Naive B cell (primary cell): ENCODE measurements at places on chromosomes 6 and 20. TPM values are rescaled to one million over a fixed set of nuclear protein-coding genes. Genes with fewer than 3 reads are reported as not detected.

GRCh38 chr20:45092898-45093297, 8.0 kb downstream of the KCNS1 start:
- no peak for DNase-seq

- no peak for DNase-seq
These were observed 114.7 kb upstream of the BACH2 start for GRCh38 chr6:90411292-90411781.

- DNase-seq, result no peak
These were observed 17.9 kb upstream of the MICB start for GRCh38 chr6:31479933-31480535.

DNA sequence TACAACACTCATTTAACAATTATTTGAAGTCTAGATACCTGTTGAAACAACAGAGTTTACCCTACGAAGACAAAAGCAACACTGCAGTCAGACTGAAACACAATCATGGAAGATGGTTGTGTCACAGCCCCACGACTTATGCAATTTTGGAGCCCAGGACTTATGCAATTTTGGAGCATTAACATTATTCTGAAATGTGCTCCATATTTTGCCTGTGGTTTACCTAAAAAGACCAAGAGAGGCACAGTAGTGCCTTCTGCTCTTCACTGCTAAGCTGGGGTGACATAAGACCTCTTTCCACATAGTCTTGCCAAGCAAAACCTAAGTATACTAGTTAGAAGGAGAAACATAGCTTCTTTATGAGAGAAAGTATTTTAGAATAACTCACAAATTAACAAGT, 216.5 kb downstream of the PTPRK start:
- no peak for DNase-seq

- DNase-seq, result no peak
These were observed 39.3 kb downstream of the KLHL32 start for GRCh38 chr6:96963809-96964208.

GRCh38 chr6:16418151-16418550, 179.8 kb downstream of the GMPR start:
- DNase-seq, result no peak

GRCh38 chr6:152309648-152310047, 327.5 kb downstream of the SYNE1 start:
- DNase-seq, result no peak

DNA sequence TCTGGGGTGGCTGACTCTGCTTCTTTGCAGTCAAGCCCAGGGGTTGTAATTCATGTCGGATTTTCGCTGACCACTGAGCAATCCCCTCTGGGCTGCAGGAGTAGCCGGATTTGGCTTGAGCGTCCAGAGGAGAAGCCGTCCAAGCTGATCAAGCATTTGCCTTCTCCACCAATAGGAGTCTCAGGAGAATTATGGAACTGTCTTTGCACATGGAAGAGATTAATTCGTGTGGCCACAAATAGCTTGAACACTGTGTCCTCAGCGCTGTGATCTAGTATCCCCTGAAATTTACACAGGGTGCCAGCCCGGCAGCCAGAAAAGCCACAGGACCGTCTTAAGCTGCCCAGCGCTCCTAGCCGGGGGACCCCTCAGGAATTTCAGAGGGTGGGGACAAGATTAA, 37.1 kb downstream of the EYA2 start:
- DNase-seq, result no peak

GRCh38 chr20:14199111-14199510, 138.3 kb downstream of the FLRT3 start:
- DNase-seq, result no peak

- DNase-seq, result no peak
These were observed 593 bp downstream of the DNMT3B start for GRCh38 chr20:32762754-32763201.

DNA sequence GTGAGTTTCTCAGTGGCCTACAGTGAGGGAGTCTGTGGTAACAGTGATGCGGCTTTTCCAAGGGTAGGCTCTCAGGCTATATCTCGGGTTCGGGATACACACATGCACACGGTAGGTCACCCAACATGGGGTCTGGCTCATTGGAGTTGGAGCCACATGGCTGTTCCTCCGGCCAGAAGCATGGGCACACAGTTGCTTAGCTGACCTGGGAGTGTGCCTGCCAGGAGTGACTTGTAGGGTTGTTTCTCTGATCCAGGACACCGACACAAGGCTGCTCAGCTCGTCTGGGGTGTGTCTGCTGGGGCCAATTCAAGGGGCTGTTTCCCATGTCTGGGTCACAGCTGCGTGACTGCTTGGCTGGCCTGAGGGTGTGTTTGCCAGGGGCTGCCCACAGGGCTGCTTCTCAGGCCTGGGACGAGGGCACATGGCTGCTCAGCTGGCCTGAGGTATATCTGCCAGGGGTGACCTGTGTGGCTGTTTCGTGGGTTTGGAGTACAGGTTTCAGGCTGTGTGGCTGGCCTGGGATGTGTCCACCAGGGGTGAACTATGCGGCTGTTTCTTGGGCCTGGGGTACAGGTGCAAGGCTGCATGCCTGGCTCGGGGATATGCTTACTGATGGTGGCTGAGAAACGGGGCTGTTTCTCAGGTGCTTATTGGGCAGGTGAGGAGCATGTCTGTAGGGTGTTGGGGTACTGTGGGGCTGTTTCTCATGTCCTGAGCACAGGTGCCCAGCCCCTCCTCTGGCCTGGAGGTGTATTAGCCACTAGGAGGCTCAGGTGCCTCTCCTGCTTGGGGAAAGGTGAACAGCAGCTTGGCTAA, 15.2 kb downstream of the KIF25 start:
- no peak for DNase-seq

DNA sequence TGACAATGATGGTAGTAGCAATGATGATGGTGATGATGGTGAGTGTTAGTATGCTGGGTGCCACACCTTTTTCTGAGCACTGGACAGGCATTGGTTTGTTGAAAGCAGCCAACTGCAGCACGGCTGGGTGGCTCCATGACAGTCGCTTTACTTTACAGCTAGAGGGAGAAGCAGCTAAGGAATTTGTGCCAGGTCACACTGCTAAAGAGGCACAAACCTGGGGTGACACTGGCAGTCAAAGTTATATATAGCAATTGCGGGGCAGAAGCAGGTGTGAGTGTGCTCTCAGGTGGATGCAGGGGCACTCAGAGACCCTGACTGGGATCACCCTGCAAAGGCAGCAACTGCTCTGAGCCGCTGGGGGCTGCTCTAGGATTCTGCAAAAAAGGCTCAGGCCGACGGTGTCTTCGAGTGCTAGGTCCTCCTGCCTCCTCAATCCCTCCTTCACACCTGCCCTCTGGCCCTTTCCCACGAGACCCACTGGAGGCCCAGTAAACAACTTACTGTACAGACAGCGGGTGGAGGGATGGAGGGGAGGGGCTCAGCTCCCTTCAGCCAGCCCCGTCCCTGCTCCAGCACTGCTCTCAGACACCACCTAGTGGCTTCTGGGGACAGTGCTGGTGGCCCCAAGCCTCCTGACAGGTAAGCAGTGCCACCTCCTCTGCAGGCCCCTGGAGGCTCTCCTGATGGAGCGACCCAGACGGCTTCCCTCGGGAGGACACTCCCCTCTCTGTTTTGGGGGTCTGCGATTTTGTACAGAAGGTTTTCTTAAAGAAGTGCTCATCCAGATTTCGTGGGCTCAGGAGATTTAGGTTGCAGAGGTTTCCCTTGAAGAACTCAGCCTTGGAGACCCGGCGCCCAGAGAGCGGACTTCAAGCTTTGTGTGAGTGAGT, 4.4 kb upstream of the RPS21 start:
- DNase-seq, result peak; percentile 82

DNA sequence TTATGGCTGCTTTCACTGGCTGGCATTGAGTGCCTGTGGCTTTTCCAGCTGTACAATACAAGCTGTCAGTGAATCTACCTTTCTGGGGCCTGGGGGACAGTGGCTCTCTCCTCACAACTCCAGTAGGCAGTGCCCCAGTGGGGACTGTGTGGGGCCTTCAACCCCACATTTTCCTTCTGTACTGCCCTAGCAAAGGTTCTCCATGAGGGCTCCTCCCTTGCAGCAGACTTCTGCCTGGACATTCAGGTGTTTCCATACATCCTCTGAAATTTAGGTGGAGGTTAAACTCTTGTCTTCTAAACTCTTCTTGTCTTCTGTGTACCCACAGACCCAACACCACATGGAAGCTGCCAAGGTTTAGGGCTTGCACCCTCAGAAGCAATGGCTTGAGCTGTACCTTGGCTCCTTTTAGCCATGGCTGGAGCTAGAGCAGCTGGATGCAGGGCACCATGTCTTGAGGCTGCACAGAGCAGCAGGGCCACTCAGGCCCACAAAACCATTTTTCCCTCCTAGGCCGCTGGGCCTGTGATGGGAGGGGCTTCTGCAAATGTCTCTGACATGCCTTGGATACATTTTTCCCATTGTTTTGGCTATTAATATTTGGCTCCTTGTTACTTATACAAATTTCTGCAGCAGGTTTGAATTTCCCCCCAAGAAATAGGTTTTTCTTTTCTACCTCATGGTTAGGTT, 9.6 kb downstream of the PEX7 start:
- peak; percentile 15 for DNase-seq

Gene PPP1R14C
- polyA plus RNA-seq, result not detected

Gene SSR1
- 156 TPM for polyA plus RNA-seq

Gene PRPH2
- polyA plus RNA-seq, result 0.29 TPM

Gene PRND
- not detected for polyA plus RNA-seq
